A172 (cell line): ENCODE measurements at places on chromosomes 1 and 21. TPM values are rescaled to one million over a fixed set of nuclear protein-coding genes. Genes with fewer than 3 reads are reported as not detected.

Gene IGFN1
- total RNA-seq, result 20.7 and 26.0 TPM in 2 replicates

Gene OR14I1
- total RNA-seq, result not detected in 2 replicates

Gene DNAJC6
- total RNA-seq, result 2.2 and 3.5 TPM in 2 replicates

Gene GPR157
- 2.3 and 4.2 TPM in 2 replicates for total RNA-seq

Gene LTN1
- total RNA-seq, result 31.0 and 35.7 TPM in 2 replicates

Gene KLF17
- total RNA-seq, result not detected in 2 replicates

Gene ARHGEF11
- total RNA-seq, result 21.5 and 21.7 TPM in 2 replicates

Gene OR2T35
- total RNA-seq, result not detected in 2 replicates

- DNase-seq, result no peak
Observed at GRCh38 chr21:33264561-33264960, 1.6 kb upstream of the IL10RB start.

GRCh38 chr1:167263819-167264464, 43.3 kb downstream of the POU2F1 start:
- DNase-seq, result no peak

DNA sequence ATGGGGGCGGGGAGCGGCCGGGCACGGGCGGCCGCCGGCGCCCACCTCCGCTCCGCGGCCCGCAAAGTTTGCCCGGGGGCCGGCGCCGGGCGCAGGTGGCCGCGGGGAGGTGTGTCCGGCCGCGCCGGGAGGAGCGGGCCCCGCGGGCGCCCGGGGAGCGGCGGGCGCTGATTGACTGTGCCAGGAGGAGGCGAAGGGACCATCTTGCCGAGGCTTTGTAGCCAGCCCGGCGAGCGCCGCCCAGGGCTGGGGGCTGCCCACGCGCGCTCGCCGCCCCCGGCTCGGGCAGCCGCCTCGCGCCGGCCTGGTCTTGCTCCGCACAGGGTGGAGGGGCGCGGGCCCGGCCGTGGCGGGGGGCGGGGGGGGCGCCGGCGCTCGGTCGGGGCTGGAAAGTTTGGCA, 432 bp downstream of the EPHB2 start:
- no peak for DNase-seq

DNA sequence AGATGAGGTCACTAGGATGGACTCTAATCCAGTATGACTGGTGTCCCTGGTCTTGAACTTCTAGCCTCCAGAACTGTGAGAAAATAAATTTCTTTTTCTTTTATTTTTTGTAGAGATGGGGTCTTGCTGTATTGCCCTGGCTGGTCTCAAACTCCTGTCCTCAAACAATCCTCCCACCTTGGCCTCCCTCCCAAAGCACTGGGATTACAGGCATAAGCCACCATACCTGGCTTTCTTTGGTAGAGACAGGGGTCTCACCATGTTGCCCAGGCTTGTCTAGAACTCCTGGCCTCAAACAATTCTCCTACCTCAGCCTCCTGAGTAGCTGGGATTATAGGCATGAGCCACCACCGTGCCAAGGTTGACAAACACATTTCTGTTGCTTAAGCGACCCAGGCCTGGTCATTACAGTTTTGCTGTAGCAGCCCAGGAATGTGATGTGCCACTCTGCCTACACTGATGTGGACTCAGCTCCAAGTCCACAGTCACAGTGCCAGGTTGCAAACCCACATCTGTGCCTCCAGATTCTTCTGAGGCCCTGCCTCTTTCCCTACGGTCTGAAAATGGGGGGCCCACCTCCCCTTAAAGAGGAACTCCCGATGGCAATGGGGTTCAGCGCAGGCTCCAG, 15.9 kb downstream of the PYCR2 start:
- DNase-seq, result no peak

DNA sequence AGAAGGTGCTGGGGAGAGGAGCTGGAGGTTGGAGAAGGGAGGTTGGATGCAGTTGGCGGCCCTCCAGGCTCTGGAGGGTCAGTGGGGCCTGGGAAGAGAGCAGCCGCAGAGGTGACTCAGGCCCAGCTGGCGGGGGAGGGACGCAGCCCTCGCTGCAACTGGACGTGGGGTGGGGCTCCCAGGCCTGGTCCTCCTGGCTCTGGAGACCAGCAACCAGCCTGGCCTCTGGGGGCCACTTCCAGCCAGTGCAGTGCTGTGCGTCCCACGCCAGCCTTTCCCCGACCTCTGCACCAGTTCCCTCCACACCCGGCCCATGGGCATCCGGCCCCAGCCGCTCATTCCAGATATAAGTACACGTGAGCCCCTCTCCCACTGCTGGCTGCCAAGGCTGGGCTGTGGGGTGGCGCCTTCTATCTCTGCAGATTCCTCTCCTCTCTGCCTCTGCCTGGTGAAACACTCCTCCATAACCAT, 38.0 kb upstream of the COL18A1 start:
- peak; percentile 99 for DNase-seq

DNA sequence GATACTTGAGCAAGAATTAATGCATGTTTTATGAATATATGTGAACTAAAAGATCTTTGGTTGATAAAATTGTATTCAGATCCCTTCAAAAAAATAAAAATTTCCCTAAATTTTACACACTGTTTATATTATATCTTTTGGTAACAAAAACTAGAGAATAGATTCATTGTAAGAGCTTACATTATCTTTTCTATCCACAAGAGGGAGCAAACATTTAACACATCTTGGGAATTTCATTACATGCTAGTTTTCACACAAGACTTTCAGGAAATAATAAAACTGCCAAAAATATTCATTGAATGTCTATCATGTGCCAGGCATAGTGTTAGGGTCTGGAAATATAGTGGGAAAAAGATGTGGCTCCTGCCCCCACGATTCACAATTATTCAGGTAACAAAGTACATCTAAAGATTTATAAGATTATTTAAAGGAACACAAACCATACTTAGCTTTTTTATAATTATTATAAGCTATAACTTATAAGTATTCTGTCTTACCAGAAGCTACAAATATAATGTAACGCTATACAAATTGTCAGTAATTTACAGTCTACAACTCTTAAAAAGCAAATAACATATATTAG, 30.6 kb downstream of the FAF1 start:
- peak; percentile 11 for DNase-seq

- no peak for DNase-seq
Observed at GRCh38 chr1:209199822-209200221, 383.7 kb upstream of the CAMK1G start.

- DNase-seq, result no peak
Observed at GRCh38 chr1:234690872-234691271, 80.9 kb upstream of the IRF2BP2 start.

DNA sequence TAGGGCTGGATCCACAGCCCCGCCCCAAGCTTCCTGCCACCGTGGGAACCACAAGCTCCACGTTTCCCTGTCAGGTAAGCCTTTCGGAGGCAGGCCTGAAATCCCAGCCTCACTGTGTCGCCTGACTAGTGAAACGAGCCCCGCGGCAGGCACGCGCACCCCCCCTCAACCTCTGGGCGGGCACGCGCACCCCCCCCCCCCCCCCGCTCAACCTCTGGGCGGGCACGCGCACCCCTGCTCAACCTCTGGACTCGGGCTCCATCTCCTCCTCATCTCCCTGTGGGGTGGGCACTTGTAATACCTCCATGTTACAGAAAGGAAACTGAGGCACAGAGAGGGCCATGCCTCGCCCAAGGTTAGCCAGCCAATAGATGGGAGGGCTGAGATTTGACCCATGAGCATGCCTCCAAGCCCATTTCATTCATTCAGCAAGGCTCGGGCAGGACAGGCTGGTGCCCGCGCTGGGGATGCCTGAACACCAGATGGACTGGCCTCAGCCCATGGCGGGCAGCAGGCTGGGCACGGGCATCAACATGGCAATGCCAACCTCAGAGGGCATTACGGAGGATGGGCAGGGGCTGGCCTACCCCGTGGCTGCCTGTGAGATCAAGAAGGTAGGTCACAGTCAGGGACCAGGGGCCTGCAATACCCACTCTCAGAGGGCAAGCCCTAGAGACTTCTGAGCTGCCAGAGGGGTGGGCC, 4.7 kb downstream of the CFAP410 start:
- no peak for DNase-seq

GRCh38 chr1:233393926-233394680, 66.6 kb downstream of the MAP3K21 start:
- no peak for DNase-seq
